ENCODE measurements at places on chromosomes 6 and 20. TPM values are rescaled to one million over a fixed set of nuclear protein-coding genes. Genes with fewer than 3 reads are reported as not detected.

GRCh38 chr6:134253681-134254080 lies 64.2 kb downstream of the SGK1 start:
- no peak for DNase-seq

- no peak for DNase-seq
Measured at GRCh38 chr20:61881416-61881815, 184.3 kb downstream of the TAF4 start.

- no peak for DNase-seq
Measured at GRCh38 chr6:2793534-2794151, 28.4 kb downstream of the WRNIP1 start.

IRF4 gene
- 809 TPM for total RNA-seq
